Uterine smooth muscle cell (primary cell): ENCODE measurements at places on chromosomes 5 and 9. TPM values are rescaled to one million over a fixed set of nuclear protein-coding genes. Genes with fewer than 3 reads are reported as not detected.

Gene EPB41L4B
- total RNA-seq: 0.11 and 0.12 TPM in 2 replicates

Gene FGF10
- 0.25 and 0.89 TPM in 2 replicates for total RNA-seq

Gene LHX6
- total RNA-seq: under 0.01 TPM in 1 of 2 replicates, not detected in the other

Gene POMT1
- total RNA-seq: 26.2 and 38.6 TPM in 2 replicates

Gene NIPSNAP3A
- 33.1 and 35.9 TPM in 2 replicates for total RNA-seq

Gene NAIP
- total RNA-seq: 2.0 and 4.1 TPM in 2 replicates

Gene GFM2
- 40.7 and 48.4 TPM in 2 replicates for total RNA-seq
